ENCODE measurements at places on chromosomes 16 and 17. TPM values are rescaled to one million over a fixed set of nuclear protein-coding genes. Genes with fewer than 3 reads are reported as not detected.

GHDC gene
- total RNA-seq = 45.8 TPM

CDR2L gene
- total RNA-seq = 26.4 TPM

IGSF6 gene
- total RNA-seq = 4.2 TPM

G6PC1 gene
- not detected for total RNA-seq

KRTAP1-5 gene
- total RNA-seq = not detected

CAPNS2 gene
- total RNA-seq = 0.41 TPM

- no peak for DNase-seq
Measured at GRCh38 chr17:73616873-73617404, 27.3 kb downstream of the SDK2 start.

DNA sequence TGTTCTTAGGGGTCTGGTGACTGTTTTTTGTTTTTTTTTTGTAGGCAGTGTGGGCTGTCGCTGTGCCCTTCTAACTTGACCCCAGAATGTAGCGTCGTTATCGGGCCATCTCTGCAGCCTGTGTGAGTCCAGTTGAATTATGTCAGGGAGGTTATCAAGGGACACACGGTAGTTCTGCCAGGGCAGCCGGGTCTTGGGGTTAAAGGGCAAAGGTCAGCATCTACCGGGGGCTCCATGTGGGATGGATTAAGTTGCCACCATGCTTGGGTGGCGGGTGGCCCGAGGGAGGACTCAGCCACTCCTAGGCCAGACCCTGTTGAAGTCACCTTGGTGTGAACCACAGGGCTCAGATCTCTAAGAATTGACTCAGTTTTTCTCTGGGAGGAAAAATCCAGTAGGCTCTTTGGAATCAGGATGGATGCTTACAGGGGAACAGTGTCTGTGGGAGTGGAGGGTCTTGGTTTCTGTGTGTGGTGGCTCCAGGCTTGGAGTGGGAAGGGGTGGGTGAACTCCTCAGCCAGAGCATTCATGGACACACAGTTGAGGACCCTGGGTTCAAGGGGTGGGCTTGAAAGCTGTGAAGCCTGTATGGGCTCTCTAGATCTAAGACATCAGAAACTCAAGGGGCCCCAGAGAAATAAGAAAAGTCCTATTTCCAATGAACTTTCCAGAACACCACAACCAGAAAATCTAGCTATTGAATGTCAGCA is 191.7 kb downstream of the IRF8 start:
- no peak for DNase-seq

GRCh38 chr17:27466743-27467375 is 10.6 kb downstream of the KSR1 start:
- DNase-seq = no peak

GRCh38 chr17:10058921-10059683 is 139.3 kb downstream of the GAS7 start:
- DNase-seq = no peak

- DNase-seq = no peak
Measured at GRCh38 chr16:80324371-80324770, 216.4 kb upstream of the DYNLRB2 start.

- DNase-seq = no peak
Measured at GRCh38 chr17:5468075-5468473, 708 bp downstream of the DHX33 start.

DNA sequence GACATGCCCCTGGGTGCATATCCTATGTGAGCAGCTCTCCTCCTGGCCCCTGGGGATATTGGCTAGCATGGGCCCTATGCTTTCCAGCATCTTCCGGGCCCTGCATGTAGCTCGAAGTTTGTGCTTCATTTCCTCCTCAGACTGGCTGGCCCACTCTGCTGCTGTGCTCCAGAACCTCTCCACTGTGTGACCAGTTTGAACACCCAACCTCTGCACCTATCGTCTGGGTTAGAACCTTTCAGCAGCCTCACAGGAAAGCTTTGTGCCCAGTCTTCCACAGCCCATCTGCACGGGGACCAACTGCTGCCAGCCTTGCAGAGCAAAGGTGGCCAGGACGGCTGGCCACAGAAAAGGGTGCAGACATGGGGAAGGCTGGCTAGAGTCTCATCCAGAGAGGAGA is 10.2 kb upstream of the CLEC18B start:
- DNase-seq = no peak

- DNase-seq = peak; percentile 72
Measured at GRCh38 chr17:50151041-50151936, 812 bp upstream of the PPP1R9B start.

GRCh38 chr16:31148281-31148728 is 1.6 kb downstream of the PRSS36 start:
- no peak for DNase-seq

DNA sequence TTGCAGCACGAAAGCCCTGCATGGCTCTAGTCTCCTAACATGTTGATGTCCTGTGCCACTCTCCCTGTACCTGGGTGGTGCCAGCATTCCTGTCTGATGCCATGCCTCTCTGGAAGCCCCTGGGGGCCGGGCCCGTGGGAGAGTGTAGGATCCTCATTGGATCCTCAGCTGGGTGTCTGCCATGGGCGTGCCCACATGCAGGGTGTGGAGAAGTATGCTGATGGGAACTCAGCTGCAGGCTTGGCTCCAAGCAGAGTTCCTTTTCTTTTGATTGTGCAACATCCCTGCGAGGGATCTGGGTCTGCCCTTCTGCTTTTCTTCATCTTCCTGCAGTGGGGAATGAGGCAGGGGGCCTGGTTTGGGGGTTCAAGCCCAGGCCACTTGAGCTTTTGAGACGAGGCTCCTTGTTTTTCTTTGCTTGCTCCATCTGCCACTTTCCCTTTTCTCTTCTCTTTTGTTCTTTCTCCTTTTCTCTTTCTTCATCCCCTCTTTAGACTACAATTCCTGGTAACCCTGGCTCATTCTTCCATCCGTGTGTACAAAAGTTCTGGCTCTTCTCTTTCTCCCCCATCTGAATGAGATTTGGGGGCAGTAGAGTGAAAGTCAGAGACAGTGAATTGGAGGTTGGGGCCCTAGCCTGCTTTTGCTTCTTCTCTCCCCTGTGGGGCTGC is 32.9 kb downstream of the KSR1 start:
- no peak for DNase-seq

DNA sequence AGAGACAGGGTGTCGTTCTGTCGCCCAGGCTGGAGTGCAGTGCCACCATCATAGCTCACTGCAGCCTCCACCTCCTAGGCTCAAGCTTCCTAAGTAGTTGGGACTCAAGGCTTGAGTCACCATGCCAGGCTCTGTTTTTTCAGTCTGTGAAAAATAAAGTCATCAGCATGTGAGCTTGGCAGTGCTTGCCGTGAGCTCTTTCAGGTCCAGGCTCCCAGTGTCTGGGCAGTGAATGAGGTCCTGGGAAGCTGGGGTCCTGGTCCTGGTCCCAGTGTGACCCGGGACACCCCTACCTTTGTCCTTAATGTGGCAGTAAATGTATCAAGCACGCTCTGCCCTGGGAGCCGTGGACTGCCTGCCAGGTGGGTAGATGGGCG is 22.9 kb upstream of the RPL13 start:
- DNase-seq = no peak

GRCh38 chr17:31487648-31488263 is 96.3 kb downstream of the RAB11FIP4 start:
- peak; percentile 58 for DNase-seq

GRCh38 chr16:9874219-9874618 is 308.0 kb downstream of the GRIN2A start:
- DNase-seq = no peak

- no peak for DNase-seq
Measured at GRCh38 chr17:36885153-36885735, 52.0 kb upstream of the LHX1 start.

DNA sequence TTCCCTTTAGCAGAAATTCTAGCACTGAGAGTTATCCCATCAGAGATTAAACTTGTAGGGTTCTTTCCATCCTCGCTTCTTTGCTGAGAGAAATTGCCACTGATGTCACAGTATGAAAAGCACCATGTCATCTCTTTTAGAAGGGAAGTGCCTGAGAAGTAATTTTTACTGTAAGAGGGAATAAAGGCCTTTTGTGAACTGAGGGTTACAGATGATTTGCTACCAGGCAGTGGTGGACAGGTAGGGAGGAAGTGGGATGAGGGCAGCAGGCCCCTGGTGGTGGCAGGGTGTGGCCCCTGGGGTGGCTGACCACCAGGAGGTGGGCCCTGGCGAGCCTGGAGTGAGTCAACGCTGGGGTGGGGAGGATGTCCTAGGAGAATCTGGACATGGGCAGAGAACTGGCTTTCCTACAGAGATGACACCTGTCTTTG is 6.4 kb upstream of the MILR1 start:
- no peak for DNase-seq

GRCh38 chr16:3945751-3946603 is 65.5 kb upstream of the CREBBP start:
- DNase-seq = peak; percentile 48

DNA sequence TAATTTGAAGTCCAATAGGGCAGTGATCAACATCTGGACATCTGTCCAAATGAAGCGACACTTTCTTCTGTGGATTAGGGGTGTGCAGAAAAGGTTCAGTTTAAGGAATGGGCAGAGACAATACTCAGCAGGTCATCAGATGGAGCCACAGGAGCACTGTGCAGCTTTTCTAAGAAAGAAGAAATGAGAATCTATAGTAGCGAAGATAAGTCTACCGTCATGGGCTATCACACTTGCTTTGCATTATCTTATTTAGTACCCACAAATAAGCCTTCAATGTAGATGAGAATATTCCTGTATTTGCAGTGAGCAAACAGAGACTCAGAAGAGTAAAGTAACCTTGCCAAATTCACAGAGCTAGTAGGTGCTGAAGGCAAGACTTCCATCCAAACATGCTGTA is 412.0 kb upstream of the GOT2 start:
- no peak for DNase-seq

- no peak for DNase-seq
Measured at GRCh38 chr16:8736123-8736668, 61.2 kb downstream of the TMEM186 start.

DNA sequence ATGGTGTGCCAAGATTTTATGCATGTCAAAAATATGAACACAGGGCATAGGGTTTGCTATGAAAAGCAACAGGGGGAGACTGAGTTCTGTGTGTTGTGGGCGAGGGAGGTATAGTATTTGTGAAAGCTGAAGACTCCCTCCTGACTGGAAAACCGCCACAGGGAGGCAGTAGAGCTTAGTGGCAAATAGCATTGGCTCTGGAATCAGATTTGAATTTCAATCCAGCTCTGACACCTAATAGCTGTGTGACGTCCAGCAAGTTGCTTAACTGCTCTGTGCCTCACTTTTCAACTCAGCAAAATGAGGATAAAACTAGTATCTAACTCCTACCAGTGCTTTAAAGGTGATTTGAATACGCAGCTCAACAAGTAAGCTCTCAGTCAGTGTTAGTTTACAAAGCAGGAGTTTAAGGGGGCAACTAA is 22.0 kb downstream of the KPNA2 start:
- DNase-seq = no peak
